Naive B cell (primary cell): ENCODE measurements at places on chromosomes 7 and 10. TPM values are rescaled to one million over a fixed set of nuclear protein-coding genes. Genes with fewer than 3 reads are reported as not detected.

Gene SUN3
- not detected for polyA plus RNA-seq

Gene CPED1
- 0.42 TPM for polyA plus RNA-seq

GRCh38 chr7:2978408-2978807 is 65.3 kb downstream of the CARD11 start:
- peak; percentile 94 for DNase-seq

DNA sequence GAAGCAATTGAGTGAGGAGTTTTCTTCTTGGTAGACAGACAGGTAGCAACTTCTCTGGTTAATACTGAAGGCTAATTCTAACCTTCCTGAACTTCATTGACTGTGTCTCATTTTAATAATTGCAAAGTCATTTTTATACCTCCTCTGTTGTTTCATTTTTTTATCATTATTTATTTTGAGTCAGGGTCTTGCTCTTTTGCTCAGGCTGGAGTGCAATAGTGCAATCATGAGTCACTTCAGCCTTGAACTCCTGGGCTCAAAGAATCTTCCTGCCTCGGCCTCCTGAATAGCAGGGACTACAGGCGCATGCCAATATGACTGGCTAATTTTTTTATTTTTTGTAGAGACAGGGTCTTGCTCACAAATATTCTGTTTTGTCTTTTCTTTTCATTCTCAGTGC is 45.4 kb downstream of the APBB1IP start:
- DNase-seq, result no peak

- no peak for DNase-seq
Measured at GRCh38 chr10:29784175-29784773, 149.5 kb upstream of the SVIL start.

GRCh38 chr10:104601166-104601565 is 39.9 kb upstream of the SORCS3 start:
- no peak for DNase-seq

DNA sequence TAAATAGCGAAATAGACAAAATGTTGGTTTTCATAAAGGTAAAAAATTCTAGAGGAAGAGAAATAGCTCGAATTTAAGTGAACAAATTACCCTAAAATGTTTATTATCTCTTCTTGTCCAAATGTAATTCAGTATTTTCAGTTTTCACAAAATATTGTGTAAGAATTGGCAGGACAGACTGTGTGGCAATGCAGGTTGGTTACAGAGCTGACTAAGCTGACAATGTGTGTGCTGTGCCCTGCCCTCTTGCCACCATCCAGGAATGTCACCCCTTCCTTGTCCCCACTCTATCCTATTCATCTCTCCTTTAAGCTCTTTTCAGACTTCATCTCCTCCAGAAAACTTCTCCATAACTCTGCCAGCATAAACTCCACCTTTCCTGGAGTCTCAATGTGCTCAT is 46.1 kb downstream of the COL28A1 start:
- no peak for DNase-seq

Gene CALCR
- not detected for polyA plus RNA-seq

Gene KIAA1217
- not detected for polyA plus RNA-seq

DNA sequence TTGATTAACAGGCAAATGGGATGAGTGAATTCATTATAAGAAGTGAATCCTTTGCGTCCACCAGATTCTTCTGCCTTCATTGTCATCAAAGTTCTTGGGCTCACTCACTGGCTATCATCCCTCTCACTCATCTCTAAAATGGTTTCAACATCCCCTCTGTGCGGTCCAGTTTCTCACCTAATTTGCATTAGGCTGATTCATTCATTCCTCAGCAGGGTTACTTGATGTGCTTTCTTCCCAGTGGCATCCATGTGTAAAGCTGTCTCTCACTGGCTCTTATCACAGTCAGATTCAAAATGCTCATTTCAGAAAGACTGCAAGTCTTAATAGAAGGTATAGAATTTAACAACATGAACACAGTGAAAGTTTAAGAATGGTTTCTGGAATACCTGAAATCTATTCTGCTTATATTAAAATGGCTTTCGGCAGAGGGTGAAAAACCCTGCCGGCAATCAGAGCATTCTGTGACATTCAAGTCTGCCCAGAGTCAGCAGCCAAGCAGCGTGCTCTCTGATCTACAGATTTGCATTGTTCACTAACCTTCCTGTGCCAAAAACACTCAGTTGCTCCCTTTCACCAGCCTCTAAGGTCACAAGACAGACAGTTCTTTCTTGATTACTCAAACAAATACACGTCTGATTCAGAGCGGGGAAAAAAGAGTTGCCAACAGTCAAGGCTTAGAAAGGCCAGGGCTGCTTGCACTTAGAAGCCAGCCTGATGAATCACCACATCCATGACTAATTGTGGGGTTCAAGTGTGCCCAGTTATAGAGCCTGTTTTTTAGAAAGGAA is 106.7 kb downstream of the TES start:
- DNase-seq, result no peak

- DNase-seq, result peak; percentile 19
Measured at GRCh38 chr10:69407621-69408301, 9.0 kb downstream of the TACR2 start.

GRCh38 chr7:98163704-98164494 is 47.3 kb upstream of the BHLHA15 start:
- DNase-seq, result no peak

Gene CHN2
- polyA plus RNA-seq, result not detected

GRCh38 chr7:47461161-47461560 is 120.8 kb downstream of the TNS3 start:
- DNase-seq, result no peak

Gene ZPBP
- polyA plus RNA-seq, result not detected

- DNase-seq, result peak; percentile 57
Measured at GRCh38 chr10:124119946-124120345, 26.5 kb upstream of the CHST15 start.

Gene STEAP4
- not detected for polyA plus RNA-seq

DNA sequence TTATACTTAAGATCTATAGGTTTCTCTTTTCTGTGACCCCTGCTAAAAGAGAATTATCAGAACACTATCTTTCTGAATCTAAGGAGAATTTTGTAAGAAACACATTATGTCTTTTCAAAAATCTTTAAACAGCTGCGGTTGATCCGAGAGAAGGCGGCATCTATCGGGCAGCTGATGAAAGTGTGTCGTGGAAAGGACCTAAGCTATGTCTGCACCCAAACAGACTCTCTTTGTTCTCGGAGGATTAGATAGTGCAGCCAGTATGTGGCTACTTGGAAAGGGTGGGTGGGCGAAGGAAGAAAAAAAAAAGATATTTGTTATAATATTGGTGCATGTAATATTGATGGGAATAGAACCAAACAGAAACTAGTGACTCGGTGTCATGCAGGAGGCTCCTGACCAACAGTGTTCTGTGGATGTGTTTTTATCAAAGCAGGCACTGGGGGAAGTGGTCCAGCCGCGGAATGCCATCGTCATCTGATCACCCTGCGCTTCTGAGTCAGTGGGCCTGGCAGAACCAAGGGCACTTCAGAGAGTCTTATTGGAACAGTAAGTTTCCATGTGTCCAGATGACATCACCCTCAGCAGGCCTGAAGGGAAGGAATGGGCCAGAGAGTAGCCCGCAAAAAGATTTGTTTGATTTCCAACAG is 509.7 kb upstream of the AKR1E2 start:
- DNase-seq, result no peak

Gene CALHM3
- polyA plus RNA-seq, result not detected

- no peak for DNase-seq
Measured at GRCh38 chr7:156545979-156546378, 94.6 kb upstream of the RNF32 start.

GRCh38 chr7:151087245-151088018 is 1.2 kb downstream of the AGAP3 start:
- DNase-seq, result peak; percentile 29

- DNase-seq, result no peak
Measured at GRCh38 chr10:120421250-120421649, 35.8 kb upstream of the PLPP4 start.

DNA sequence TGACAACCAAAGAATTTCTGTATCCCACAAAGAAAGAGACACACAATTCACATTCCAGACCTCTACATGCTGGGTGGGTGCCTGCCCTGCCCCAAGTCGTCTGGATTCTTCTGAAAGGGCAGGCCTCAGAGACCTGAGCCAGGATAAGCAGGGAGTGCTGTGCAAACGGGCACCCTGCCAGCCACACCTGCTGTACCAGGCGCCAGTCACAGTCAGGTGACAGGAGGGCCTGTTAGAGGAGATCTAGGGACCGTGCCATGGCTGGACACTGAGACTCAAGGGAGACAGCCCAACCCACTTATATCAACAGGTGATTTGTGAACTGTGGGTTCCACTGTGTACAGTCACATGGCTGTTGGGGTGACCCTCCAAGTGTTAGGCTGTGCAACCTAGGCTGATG is 103.1 kb upstream of the AFAP1L2 start:
- no peak for DNase-seq

DNA sequence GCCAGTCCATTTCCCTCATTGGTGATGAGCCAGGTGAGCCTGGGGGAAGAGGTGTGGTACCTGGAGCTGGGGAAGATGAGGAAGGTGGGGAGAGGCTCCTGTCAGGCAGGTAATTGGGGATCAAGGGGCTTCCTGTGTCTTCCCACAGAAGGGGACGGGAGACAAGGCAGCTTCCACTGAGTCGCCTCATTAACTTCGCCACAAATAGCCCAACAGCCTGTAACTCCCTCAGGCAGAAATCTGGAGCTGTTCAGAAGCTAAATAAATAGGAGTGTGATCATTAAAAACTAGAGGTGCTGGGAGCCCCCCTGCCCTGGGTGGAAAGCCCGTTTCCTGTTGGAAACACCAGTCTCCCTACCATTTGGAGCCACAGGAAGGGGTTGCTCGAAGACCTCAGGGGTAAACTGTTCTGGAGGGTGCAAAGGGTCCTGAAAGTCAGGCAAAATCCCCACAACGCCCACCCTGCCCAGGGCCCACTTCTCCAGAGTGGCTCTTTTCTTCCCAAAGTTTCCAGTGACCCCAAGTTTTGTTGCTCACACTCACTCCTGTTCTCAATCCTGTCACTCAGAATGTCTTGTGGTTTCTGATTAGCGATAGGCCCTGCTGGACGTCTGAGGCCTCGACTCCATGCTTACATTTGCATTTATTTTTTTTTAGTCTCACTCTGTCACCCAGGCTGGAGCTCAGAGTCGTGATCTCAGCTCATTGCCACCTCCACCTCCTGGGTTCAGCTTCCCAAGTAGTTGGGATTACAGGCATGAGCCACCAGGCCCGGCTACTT is 25.7 kb downstream of the UNC5B start:
- no peak for DNase-seq

- DNase-seq, result peak; percentile 26
Measured at GRCh38 chr7:95715274-95715673, 57.1 kb upstream of the DYNC1I1 start.

DNA sequence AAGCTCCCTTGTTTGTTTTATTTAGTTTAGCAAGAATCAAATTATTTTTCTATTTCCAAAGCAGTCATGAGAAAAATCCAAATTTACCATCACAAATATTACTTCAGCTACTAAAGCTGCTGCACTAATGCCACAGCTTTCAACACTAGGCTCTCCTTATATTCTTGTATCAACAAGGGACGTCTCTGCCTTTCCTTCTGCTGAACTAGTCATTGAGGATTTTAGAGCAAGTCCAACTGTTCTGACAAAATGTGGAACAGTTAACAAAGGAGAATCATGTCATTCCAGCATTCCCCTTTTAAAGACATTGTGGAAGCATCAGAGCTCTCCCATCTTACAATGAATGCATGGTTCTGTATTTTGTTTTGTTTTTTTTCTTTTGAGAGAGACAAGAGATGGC is 28.6 kb downstream of the FAM13C start:
- DNase-seq, result no peak

Gene GPC2
- 0.32 TPM for polyA plus RNA-seq

GRCh38 chr7:147432079-147432478 is 1158.5 kb upstream of the C7orf33 start:
- DNase-seq, result no peak

DNA sequence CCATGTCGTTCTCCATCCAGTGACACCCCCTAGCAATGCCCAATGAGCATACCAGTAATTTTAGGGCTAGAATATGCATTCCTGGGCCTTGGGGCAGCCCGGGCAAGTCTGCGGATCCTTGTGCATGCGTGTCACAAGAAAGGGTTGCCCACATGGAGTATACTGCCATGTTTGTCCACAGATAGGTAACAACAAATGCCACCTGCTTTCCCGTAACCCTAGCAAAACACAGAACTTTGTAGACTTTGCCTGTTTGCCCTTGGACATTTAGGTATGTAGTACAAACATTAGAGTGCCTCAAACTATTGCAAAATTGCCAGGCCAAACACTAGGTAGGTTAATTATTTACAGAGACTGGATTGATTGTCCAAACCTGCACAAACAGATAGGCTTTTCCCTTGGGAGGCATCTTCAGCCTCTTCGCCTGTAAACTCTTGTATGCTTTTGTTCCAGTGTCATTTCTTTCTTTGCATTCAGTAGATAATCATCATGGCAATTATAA is 117.0 kb downstream of the ADCY1 start:
- no peak for DNase-seq

Gene ADCYAP1R1
- not detected for polyA plus RNA-seq
